ENCODE measurements at places on chromosomes 7 and 10.

- no peak for DNase-seq
These were observed 25.3 kb downstream of the CHCHD3 start for GRCh38 chr7:133056370-133057238.

DNA sequence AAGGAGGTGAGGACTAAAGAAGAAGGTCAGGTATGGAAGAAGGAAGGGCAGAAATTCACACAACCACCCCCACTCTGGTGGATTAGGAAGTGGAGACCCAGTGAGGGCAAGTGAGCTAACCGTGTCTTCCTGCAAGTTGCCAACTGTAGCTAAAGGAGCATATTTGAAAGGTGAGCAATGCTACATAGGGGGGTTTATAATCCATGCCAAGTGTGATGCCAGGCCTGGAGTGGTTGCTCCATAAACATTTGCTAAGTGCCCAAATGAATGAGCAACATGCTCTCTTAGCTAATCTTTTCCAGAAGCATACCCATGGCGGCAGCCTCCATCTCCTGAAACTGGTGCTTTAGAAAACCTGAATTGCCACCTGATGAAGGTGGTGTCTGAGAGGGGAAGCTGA, 121.6 kb downstream of the LRRC18 start:
- no peak for DNase-seq

DNA sequence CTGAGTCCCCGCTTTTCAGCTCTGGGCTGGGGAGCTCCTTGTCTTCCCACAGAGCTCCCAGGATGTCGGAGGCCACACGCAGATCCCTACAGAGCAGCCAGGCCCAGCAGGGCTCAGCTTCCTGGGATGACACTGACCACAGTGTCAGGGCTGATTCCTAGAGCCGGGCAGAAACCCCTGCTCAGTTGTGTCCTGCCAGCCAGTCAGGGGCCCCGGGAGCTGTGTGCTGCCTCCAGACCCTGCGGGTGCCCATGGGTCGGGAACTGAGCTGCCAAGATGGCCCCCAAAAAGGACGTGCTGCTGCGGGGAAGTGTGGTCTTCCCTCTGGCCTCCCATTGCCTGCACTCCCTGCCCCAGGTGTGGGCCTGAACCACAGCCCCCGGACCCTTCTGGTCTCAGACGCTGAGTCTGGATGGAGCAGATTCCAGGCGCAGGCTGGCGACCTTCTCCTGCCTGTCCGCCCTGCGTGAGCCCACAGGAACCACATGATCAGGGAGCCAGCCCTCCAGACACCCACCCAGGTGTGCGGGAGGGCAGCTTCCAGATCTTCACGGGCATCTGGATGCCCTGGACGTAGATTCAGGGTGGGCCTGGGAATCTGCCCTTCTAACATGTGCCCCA, 217.4 kb downstream of the MAD1L1 start:
- no peak for DNase-seq

DNA sequence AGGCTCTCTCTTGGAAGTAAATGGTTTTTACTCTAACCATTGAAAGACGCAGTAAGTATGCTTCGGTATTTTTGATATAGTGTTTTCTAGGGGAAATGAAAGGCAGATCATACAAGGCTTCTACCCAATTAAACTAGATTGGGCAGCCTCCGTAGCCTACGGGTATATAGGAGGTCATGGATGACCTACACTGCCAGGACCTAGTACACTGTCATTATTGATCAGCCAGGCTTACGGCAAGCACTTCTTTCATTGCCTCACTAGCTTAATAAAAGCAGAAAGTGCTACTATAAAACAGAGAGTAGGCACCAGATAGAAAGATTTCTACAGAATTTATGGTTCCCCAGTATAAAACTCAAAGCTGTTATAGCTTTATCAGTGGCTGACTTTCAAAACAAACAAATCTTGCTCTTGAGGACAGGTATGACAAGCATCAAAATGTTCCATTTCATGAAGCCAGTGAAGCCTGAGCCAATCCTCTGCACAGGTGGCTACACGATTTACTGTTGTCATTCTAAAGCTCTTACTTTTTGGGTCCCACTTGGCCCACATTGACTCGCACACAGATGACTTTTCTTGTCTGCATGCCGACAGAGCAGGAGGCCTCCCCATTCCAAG, 358.1 kb downstream of the THSD7A start:
- no peak for DNase-seq

GRCh38 chr10:125159932-125160855, at the start of gene CTBP2:
Gene CTBP2, minus strand, starts transcription at chr10:125160563.
- DNase-seq = no peak

- DNase-seq = no peak
These were observed 66.9 kb upstream of the STRIP2 start for GRCh38 chr7:129367349-129367699.

DNA sequence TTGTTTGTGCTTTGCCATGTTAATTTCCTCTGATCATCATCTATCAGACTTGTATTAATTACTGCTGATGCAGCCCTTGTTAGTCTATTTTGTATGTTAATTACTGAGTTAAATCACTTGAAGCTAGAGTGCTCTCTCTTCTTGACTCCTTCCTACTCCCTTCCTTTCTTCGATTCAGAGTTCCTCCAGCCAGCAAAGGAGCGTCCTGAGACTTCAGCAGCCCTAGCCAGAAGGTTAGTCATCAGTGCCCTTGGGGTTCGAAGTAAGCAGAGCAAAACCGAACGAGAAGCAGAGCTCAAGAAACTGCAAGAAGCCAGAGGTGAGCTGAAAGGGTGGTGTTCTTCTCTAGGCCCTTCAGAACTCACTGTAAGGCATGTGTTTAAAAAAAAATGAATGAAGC, 32.1 kb downstream of the LOXL4 start:
- no peak for DNase-seq

DNA sequence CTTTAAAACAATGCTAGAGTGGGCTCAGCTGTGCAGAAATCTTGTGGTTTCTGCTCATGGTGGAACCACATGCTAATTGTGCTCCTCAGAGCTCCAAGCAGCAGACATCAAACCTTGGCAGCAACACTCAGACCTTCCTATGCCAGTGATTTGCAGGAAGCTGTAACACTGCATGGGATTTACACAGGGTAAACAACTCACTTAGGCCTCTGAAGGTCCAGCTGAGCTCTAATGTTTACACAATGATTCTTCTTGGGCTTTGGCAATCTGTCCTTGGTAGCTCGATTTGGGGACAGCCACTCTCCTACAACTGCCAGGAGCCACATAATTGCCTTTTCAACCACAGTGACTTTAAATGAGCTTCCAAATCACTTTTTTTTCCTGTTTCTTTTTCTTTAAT, 97.7 kb upstream of the PDLIM1 start:
- DNase-seq = no peak

DNA sequence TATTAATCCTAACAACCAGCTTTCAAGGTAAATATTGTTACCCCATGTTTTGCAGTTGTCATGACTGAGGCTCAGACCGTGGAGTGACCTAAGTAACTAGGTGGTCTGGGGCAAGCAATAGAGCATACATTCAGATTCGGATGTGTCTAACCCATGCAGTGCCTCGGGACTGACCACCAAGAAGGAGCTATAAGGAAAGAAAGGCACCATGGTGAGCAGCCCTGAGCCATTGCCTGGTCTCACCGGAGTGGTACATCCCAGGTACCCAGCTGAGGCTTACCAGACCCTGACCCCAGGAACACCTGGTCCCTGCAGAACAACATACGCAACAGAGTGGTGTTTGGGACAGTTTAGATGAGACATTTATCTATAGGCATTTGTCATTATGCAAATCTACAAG, 175.5 kb upstream of the ZMIZ1 start:
- DNase-seq = no peak

DNA sequence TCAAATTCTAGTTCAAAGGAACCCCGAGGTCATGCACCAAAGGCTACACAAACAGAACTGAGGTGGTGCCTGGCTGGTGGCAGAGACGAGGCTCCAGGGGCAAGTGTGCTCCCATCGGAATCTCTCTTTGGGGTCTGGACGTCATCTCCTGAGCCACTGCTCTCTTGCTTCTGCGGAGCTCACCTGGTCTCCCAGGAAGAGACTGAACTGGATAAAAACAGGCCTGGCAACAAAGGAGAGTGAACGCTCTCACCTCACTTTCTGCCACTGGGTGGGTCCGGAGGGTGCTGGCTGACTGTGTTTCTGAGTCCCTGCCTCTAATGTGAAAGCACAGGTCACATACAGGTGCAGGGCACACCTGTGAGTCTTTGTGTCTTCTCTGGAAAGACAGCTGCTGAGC, 22.4 kb downstream of the VIPR2 start:
- no peak for DNase-seq

DNA sequence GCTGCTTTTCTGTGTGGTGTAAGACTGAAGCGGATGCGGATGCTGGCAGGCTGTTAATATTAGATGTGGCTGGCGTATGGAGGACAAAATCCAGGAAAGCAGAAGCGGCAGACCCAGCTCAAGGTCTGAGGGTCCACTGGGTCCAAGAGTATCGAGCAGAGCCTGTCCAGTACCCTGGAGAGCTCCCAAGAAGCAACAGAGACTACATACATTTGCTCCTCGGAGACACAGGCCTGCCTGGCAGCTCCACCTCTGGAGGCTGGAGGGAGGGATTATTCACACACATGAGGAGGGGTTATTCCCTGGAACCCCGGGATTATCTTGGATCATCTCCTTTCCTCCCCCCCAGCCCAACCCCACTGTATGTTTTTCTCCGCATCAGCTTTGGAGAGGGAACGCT, 31.3 kb upstream of the LOXL4 start:
- DNase-seq = no peak

DNA sequence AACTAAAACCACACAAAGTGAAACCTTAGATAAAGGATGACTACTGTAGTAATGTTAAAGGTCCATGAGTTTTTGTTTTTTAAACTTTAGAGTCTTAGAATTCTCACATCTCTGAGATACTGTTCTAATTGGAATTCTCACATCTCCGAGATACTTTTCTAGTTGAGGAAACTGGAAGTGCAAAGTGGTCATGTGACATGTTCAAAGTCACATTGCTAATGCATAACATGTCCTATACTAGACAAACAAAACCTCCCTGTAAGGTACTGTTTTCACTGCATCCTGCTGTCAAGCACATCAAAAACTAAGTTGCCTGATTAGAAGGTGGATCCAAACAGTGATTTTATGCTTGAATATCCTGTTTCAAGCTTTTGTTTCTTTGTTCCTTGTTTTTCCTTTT, 13.9 kb downstream of the TAX1BP1 start:
- DNase-seq = no peak

DNA sequence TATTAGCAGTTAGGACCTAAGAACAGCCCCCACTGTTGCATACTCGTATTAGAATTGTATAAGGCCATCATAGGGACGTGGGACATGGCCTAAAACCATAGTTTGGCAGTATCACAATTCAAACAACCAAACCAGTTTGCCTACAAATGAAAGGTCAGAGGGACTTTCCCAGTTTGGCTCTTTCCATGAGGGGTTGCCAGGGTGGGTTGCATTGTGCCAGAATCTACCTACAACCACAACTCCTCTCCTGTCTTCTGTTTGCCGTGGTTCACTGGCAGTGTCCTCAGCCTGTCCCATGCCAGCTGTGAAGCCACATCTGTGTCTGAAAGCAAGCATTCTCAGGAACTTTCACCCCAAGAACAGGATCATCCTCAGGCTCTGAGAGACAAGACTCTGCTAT, 44.5 kb downstream of the PIK3AP1 start:
- DNase-seq = no peak

DNA sequence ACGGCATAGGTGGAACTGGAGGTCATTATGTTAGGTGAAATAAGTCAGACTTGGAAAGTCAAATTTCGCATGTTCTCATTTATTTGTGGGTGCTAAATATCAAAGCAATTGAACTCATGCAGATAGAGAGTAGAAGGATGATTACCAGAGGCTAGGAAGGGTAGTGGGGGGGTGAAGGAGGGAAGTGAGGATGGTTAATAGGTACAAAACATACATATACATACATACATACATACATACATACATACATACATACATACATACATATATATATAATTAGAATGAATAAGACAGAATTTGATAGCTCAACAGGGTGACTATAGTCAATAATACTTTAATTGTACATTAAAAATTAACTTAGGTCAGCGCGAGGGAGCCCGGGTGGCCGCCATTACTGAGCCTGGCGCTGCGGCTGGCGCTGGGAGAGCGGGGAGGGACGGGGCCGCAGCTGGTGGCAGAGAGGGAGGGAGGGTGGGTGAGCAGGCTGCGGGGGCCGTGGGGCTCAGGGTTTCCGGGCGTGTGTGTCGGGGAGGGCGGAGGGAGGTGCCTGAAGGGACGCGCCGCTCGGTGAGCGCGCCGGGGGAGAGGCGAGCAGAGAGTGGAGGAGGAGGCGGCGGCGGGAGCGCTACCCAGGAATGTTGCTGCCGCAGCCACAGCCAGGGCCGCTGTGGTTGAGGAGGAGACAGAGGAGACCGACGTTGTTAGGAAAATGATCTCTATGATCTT, 85.8 kb upstream of the EGFR start:
- peak; percentile 69 for DNase-seq

- DNase-seq = no peak
These were observed 269.0 kb downstream of the ARHGAP12 start for GRCh38 chr10:31659665-31660064.

DNA sequence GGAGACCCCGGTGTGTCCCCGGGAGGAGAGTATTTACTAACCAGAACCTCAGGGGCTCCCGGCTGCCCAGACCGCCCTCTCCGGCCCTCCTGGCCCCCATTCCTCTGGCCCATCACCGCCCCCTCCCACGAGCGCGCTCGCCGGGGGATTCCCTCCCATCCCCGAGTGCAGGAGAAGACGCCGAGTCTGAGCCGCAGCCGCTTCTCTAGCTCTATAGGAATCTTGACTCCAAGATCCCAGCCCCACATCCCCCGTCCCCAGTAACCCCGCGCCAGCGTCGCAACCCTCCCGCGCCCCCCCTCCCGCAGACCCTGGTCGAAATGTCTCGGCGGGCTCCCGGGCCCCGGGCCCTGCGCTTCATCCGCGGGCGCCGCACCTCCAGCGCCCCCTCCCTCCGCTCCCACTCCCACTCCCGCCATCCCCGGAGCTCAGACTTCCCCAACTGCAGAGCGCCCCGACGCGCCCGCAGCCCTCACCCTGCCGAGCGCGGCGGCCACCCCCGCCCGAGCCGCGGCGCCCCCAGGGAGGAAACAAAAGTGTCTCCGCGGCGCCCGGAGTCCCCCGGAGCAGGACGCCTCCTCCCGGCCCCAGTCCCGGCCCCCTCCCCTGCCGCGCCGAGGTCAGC, 541 bp downstream of the ELMO1 start:
- no peak for DNase-seq

GRCh38 chr10:80204677-80205476, 460 bp downstream of the ANXA11 start:
- DNase-seq = no peak

DNA sequence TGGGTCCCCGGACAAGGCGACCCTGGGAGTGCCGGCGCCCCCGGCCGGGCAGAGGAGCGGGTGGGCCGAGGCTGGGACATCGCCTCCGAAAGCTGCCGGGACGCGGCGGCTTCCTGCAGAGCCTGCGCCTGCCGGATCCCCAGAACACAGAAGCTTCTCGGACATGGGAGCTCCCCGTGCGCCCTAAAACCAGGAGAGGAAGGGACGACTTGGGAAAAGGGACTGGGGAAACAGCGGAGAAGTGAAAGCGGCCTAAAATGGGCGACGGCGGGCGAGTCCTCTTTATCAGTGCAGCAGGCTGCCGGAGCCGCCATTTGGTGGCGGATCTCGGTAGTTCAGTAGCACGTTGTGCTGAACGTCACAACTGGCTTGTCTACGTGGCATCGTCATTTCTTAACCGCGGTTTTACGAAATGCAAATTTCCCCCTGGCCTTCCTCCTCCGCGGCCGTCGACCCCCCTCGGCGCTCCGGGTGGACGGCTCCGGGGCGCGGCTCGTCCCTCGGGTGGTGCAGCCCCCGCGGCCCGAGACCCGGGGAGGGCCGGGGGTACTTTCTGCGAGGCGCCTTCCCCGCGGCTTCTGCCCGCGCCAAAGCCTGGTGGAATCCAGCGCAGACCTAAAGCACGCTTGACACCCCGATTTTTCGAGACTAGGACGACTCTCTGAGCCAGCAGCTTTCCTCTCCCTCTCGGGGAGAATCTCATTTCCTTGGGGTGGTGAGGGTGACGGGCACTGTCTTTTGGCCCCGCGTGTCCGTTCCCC, 9.9 kb upstream of the SPAG6 start:
- DNase-seq = no peak
